CD4-positive, alpha-beta memory T cell (primary cell): ENCODE measurements at places on chromosomes 3 and 15. TPM values are rescaled to one million over a fixed set of nuclear protein-coding genes. Genes with fewer than 3 reads are reported as not detected.

DNA sequence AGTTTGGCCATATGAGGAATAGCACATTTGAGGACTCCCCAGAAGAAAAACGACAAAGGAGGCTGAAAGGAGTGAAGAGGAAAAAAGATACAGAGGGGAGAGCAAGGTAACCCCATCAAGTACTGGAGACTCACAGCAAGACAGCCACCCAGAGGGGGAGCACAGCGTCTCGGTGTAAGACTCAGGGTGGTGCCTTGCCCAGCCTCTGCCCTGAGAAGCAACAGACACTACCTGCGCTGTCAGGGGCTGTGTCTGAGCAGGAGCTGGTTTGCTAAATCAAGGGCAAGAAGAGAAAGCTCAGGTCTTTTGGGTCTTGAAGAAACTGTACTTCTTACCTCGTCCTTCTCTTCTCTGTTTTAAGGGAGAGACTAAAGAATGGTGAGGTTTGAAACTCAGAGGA is 27.9 kb downstream of the FBXO45 start:
- no peak for DNase-seq

ANKUB1 gene
- not detected for polyA plus RNA-seq

EPHB1 gene
- polyA plus RNA-seq = 0.43 TPM

DNA sequence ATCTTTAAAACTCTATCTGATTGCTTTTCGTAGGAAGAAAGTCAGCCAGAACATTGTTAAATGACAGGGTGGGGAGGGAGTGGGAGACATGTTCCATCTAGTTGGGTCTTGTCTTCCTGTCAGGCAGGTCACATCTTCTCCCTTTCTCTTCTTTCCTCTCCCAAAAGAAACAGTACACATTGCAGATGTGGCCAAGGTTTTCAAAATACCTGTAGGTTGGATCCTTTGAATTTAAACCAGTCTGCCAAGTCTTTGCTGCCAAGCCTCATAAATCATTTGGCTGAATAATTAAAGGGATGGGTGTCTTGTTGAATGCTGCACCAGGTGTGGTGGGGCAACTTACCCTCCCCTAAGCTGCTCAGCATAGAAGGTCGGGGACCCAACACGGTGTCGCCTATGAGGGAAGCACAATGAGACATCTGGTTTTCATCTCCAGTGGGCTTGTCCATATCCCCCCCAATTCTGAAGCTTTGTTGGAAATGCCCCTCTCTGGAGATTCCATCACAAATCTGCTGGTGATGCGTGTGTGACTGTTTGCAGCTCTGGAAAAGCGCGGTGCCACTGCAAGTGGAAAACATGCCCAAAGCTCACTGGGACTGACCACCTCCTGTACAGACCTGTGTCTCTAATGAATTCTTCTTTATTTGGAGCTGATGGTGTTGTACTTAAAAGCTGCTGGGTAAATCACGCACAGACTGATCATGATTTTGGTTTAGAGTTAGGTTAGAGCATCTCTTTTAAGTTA is 112.6 kb downstream of the FILIP1L start:
- no peak for DNase-seq

SLC9C1 gene
- not detected for polyA plus RNA-seq

- DNase-seq = no peak
Observed at GRCh38 chr3:134477938-134478337, 7.8 kb downstream of the ANAPC13 start.
